ENCODE measurements at places on chromosomes 12 and 14. TPM values are rescaled to one million over a fixed set of nuclear protein-coding genes. Genes with fewer than 3 reads are reported as not detected.

The TMPRSS12 gene
- not detected for total RNA-seq

The RBMS2 gene
- 32.8 TPM for total RNA-seq

The SALL2 gene
- total RNA-seq, result 3.9 TPM

The DDN gene
- total RNA-seq, result under 0.01 TPM

The CLEC9A gene
- total RNA-seq, result not detected

The AMDHD1 gene
- total RNA-seq, result not detected

The ART4 gene
- total RNA-seq, result under 0.01 TPM

The OTOGL gene
- total RNA-seq, result under 0.01 TPM

The KRT75 gene
- total RNA-seq, result not detected

The RNASE2 gene
- total RNA-seq, result not detected
